NCI-H146 (cell line): ENCODE measurements at places on chromosomes 13 and 19.

DNA sequence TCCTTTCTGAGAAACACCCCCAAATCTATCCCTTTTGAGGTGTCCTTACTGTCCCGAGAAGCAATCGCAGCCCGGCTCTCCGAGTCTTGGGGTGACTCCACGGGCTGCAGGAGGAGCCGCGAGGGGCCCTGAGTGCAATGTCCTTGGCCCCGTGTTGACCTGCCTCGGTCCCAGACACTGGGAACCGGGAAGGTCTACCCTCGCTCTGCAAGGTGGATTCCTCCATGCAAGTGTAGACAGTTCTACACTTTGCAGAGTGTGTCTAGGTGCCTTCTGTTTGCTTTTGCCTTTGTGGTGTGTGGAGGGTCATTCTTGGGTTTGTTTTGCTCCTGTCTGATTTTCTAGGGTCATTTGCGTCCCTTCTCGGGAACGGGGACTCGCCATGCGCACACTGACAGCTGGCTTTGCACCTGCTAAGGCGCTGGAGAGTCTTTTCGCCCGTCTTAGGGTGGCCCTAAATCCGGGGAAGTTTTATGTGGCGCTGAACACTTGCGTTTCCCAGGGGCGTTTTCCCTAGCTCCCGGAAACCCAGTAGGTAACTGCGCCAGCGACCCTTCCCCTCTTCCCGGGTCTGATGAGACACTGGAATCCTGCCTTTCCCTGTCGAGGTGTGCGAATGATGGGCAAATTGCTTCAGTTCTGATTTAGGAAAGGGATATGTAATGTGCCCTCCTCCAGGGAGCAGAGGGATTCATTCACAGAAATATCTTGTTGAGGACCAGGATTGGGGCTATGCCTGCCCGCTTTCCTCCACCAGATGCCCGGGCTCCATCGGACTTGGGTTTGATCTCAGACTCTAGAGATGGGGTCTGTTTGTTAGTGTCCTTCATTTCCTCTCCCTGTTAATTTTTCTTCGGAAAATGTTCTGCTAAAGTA, 755 bp downstream of the SERTM1 start:
- DNase-seq, result peak; percentile 31

GRCh38 chr19:51339313-51339686, 2.6 kb downstream of the VSIG10L start:
- no peak for DNase-seq

- DNase-seq, result no peak
These were observed 181.2 kb downstream of the COL4A1 start for GRCh38 chr13:110125613-110126272.

- DNase-seq, result peak; percentile 82
These were observed 5.5 kb downstream of the EPS8L1 start for GRCh38 chr19:55080968-55081769.

GRCh38 chr19:53991224-53992113, at the start of gene CACNG6:
Gene CACNG6 (plus strand): TSS chr19:53991637. CDS start chr19:53992878, 1,241 bp downstream.
- DNase-seq, result peak; percentile 58

DNA sequence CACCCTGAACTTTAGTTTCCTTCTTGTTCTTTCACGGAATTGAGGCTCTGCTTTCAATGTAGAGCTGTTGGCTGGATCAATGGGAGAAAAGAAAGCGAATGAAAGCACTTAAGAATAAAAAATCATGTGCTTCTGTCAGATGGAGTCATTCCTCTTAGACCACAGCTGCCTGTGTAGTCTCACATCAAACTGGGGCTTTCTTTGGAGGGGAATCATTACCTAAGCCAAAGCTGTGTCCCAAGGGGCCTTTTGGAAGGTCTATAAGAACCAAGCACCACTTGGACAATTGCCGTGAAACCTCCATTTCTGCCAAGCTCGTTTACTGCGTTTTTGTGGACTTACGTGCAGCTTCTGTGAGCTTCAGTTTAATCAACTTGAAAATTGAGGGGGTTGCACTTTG, 44.2 kb upstream of the RNF113B start:
- no peak for DNase-seq

DNA sequence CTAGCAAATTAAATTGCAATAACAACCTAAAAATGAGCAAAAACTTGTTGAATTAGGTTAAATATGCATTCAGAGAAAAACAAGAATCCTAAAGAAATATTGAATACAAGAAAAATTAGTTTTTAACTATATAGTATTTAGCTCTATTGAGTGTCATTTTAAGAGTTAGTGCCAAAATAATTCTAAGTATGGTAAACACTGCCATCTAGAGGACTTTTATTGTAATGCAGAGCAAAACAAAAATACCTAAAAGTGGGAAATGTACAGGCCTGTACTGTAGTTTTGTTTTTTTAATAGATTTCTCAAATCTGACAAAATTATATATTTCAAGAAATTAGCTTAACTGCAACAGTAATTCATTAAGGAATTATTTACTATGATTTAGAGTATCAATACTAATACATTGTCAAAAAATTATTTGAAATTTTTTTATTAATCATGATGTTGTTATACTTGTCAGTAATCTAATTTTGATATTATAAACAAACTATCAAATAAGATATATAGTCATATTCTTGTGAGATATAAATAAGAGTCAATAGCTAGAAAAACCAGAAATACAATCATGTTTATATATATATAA, 8.2 kb upstream of the PCDH9 start:
- DNase-seq, result peak; percentile 20

- DNase-seq, result no peak
These were observed 682.6 kb upstream of the SGCG start for GRCh38 chr13:22497991-22498780.

- DNase-seq, result no peak
These were observed 325.4 kb downstream of the FOXO1 start for GRCh38 chr13:40341096-40341471.

GRCh38 chr19:4367336-4367723, 24.0 kb downstream of the MPND start:
- no peak for DNase-seq

DNA sequence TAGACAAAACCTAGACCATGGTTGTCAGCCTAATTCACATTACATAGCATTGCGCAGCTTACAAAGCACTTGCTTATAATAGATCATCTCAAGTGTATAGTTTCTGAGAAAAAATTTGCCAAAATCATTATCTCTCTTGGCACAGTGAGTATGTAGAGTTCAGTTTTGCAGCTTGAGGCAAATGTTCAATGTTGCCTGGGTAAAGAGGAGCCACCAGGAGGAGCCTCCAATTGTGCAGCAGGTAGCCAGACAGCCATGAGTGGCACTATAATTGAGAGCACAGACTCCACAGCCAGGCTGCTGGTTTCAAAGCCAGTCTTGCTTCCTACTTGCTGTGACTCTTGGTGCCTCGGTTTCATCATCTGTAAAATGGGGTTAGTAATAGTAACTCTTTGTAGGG, 24.0 kb upstream of the OLFM4 start:
- DNase-seq, result peak; percentile 28

DNA sequence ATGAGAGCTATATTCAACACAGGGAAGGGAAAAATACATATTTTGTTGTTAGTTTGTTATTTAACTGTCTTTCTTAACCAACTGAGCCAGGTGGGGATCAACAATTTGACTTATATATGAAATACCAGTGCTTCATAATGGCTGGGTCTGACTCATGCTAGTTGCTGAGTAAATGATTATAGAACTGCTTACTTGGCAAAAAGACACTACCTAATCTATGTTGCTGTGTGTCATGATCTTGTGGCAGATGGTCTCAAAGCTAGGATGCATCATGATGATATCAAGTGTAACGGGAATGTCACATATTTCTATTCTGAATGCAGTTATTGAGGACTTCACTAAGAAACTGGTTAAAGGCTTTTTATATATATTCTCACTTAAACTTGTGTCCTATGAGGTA, 727.4 kb upstream of the SLITRK1 start:
- no peak for DNase-seq

DNA sequence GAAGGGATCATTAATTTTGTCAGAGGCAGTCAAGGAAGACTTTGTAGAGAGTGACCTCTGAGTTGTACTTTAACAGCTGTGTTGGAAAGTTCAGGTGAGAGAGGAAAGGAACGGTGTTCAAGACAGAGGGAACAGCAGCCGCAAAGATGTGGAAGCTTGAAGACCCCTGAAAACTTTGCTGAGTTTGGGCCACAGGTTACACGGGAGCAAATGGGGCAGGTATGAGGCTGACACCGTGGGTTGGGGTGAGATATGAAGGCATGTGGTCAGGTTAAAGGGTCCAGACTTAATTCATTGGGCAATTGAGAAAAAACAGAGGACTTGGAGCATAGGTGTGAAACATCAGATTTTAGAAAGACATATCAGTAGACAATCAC, 72.0 kb upstream of the SERP2 start:
- no peak for DNase-seq
